G401 (cell line): ENCODE measurements at places on chromosomes 16 and 17.

DNA sequence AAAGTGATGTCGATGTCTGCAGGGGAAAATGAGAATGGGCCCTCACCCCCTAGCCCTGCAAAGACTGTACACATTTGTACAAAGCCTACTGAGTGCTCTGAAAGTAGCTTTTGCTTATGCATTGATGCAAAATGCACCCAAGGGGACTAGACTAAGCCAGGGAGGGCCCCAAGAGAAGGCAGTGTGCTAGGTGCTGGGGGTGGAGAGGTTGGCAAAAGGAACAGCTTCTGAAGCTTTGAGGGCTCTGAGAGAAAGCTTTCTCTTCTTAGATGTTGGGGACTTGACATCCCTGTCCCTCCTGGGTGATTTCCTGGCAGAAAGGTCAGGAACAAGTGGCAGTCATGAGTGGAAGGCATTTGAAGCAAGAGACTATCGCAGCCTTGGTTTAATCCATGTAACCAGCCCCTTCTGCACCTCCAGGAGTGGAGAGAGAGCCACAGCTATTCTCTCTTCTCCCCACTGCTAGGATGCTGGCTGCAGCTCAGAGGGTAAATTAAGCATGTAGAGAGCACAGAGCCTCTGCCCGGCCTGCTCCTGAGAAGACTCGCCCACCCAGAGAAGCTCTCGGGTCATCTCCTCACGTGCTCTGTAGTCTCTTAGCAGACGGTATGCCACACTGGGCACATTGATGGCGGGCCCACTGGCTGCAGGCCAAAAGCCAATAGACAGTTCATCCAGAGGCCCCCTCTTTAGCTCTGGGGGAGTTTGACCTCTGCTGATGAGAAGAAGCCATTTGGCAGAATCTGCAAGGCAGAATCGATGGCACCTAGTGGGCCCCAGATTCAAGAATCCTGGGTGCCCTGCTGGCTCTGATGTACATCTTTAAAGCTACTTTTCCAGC, 221.4 kb downstream of the MSI2 start:
- peak; percentile 58 for DNase-seq

DNA sequence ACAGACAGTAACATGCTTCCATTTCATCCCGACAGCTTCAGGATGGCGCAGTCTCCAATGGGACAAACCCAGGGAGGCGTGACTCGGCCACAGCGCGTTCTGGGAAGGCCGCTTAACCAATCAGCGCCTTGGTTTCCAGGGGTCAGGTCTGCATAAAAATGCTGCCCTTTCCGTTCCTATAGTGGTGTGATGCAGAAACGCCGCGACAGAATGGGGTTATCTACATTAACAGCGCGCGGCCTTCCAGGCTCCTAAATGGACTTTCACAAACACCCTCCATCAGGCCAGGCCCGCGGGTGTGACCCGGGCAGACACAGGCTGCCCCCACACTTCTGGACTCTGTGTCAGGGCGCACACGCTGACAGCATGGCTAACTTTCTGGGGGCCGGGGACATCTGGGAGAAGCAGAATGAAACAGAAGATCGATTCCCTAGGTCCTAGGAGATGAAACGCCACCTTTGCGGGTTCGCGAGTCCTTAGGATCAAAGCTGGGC, 792 bp downstream of the TMEM231 start:
- peak; percentile 94 for DNase-seq

DNA sequence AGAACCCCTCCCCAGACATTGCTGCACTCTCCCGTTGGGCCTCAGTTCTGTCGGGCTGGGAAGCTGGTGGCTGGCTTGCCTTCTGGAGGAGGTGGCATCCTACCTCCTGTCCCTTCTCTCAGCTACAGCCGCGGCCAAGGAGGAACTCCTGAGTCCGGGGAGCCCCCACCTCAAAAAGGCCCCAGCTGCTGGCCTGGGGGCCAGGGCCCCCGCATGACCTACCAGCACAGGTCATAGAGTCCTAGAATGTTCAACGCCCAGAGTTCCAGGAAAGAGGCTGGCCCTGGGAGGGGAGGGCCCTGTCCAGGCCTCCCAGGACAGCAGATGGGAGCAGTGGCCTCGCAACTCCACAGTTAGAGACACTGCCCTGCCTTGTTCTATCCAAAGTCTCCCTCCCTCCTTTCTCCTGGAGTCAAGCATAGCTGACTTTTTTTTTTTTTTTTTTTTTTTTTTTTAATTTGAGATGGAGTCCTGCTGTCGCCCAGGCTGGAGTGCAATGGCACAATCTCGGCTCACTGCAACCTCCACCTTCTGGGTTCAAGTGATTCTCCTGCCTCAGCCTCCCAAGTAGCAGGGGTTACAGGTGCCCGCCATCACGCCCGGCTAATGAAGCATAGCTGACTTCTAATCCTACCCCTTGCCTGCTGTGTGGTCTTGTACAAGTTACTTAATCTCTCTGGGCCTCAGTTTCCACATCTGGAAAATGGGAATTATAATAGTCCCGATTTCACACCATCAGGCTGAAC, 7.1 kb downstream of the CARHSP1 start:
- no peak for DNase-seq

DNA sequence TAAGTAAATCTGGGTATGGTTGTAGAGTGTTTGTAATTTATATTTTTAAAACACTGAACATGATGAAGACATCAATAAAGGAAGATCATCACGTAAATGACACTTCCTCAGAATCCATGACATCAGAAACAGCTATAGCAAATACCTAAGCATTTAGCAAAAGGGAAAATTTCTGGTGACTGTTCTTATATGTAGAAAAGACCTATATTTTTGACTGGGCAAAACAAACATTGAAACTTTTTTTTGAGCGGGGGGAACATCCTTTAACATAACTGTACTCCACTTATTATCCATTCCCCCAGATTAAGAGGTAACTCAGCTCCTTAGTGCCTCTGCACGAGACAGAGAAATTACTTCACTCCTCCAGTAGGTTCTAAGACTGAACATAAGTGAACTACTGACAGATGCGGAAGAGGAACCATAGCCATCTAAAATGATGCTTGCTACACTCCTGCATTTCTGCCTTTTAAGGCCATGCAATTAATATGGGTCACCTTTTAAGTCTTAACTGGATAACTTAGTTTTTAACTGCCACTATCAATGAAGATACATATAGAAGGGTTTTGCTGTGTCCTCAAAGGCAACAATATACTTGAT, 9.4 kb downstream of the CRYBA1 start:
- no peak for DNase-seq

GRCh38 chr17:12667299-12667958, 1.7 kb downstream of the MYOCD start:
- DNase-seq, result peak; percentile 37

GRCh38 chr17:9402590-9403199, 172.9 kb downstream of the STX8 start:
- peak; percentile 5 for DNase-seq
